T47D (cell line): ENCODE measurements at places on chromosomes 7 and 10.

DNA sequence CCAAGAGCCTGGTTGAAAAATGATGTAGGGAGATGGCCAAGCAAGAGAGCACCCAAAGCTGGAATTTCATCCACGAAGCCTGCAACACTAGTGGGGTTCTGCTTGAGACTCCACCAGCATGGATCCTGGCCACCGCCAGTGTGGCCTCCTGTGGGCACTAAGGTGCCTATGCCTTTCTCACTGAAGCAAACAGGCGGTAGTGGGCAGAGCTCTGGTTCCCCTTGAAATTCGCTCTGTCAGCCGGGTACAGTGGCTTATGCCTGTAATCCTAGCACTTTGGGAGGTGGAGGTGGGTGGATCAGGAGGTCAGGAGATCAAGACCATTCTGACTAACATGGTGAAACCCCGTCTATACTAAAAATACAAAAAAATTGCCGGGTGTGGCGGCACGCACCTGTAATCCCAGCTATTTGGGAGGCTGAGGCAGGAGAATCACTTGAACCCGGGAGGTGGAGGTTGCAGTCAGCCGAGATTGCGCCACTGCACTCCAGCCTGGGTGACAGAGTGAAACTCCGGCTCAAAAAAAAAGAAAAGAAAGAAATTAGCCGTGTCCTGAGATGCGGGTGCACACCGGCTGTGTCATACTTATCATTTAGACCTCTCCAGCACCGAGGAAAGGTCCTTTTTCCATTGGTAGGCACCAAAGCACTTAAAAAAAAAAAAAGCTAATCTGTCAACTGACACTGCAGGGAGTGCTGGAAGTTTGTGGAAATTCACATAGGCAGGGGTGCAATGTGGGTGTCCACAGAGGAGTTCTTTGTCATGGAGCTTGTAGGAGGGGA lies 28.3 kb downstream of the CCM2 start:
- DNase-seq: no peak

DNA sequence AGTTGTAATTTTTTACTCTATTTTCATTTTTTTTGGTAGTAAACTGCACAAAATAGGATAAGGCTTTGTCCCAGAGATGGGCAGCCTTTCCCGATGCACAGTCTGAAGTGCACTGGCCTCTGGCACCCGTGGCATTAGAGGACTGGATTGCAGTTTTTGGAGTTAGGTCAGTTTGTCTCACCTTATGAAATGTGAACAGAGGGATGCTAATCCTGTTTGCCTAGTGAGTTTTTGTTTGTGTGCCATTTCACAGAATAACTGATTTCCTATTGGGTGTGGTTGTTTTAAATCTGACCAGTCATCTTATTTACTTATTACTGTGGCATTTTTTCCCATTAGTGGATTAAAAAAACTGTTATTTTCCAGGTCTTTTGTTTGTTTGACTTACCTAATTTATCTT lies 109.5 kb upstream of the GATA3 start:
- DNase-seq: peak; percentile 63

DNA sequence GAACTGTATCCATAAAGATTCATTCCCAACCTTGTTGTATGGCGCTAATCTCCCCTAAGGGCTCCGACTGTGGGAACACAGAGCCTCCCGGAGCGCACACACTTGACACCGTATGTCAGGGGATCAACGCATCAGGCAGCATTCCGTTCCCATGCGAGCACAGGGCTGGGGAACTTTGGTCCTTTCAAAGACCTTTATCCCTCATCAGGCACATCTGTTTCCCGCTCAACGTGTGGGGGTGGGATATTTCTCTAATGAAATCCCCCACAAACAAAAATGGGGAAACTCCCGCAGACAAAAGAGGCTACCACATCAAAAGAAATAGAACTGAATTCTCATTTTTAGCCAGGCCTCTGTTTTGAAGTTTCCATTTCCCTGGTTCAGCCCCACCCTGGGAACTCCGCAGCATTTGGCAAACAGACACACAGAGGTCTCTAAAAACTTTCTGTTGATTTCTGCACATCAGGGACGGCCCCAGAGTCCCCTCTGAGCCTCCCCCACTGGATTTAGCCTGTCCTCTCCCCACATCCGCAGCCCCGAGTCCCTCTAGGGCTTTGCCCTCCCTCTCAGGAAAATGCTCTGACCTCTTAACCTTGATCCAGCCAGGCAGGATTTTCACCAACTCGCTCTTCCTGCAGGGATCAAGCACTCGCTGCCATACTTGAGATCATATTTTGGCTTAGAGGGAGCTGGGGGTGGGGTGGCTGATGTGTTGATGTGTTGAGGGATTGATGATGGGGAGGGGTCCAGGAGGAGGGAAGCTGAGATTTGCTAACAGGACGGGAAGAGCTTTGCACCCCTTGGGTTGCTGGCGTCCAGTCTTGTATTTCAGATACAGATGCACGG lies 6.6 kb downstream of the CPA5 start:
- DNase-seq: no peak

GRCh38 chr10:83522881-83523386 lies 616.4 kb upstream of the GHITM start:
- no peak for DNase-seq

DNA sequence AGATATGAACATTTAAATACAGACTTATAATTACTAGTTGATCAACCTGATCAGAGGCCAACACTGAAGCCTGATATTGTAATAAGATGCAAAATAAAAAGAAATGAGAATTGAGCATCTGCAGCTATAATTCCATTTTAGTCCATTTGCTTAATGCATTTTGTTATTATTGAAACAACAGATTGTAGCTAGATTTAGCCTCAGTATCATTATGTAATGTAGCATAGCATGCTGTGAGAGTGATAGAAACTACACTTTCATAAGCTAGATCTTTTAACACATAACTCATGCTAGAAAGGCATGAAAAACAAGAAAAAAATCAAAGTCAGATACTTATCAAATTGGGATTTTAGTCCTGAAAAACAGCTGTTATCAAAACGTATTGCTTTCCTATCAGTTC lies 292.7 kb upstream of the ADARB2 start:
- DNase-seq: no peak

GRCh38 chr7:82172017-82172416 lies 271.6 kb downstream of the CACNA2D1 start:
- no peak for DNase-seq

- DNase-seq: no peak
Observed at GRCh38 chr10:6579183-6579903, 733 bp downstream of the PRKCQ start.

GRCh38 chr7:136868496-136869000 lies at the start of gene CHRM2:
Gene CHRM2, plus strand, starts transcription at chr7:136868652. Its CDS starts 146,214 bp downstream, at chr7:137014866.
- DNase-seq: no peak

- peak; percentile 19 for DNase-seq
Observed at GRCh38 chr10:11913079-11913641, 90.0 kb downstream of the PROSER2 start.

- no peak for DNase-seq
Observed at GRCh38 chr10:36817898-36818297, 307.5 kb upstream of the ANKRD30A start.

DNA sequence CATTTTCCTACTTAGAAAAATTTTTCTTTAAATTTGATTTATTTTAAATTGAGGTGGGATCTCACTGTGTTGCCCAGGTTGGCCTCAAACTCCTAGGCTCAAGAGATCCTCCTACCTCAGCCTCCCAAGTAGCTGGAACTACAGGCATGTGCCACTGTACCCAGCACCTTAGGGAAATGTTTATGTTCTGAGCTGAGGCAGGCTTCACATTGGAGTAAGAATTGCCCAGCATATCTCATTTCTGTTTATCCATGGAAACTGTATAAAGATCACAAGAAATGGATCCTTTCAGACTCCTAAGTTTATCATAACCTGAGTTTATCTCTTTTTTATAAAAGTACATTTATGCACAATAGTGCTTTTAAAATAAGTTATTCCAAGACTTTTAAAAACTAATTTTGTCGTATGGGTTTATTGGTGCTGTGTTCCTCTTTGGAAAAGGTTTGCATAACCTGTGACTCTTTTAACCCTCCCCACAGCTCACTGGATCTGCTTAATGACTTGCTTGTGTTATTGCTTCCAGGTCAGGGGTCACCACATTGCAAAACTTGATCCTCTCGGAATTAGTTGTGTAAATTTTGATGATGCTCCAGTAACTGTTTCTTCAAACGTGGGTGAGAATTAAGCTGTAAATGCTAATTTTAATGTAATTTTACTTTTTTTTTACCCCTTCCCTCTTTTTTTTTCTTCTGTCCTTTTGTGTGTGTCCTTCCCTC lies 40.7 kb downstream of the OGDH start:
- DNase-seq: no peak

DNA sequence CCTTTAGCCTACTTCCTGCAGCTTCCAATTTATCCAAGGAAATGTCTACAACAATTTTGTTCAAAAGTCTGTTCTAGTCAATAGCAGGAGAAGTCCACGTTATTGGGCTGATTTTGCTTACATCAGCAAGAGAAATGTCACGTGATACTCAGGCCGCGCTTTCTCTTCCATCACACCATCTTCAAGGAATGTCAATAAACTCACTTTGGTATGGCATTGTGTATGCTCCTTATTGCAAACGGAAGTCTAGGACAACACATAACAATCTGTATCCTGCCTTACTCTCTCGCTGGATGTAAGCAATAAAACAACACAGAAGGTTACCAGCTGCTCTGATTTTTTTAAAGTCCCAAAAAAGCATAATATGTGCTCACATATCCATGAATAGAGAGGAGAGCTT lies 17.1 kb upstream of the STK17A start:
- DNase-seq: peak; percentile 32

DNA sequence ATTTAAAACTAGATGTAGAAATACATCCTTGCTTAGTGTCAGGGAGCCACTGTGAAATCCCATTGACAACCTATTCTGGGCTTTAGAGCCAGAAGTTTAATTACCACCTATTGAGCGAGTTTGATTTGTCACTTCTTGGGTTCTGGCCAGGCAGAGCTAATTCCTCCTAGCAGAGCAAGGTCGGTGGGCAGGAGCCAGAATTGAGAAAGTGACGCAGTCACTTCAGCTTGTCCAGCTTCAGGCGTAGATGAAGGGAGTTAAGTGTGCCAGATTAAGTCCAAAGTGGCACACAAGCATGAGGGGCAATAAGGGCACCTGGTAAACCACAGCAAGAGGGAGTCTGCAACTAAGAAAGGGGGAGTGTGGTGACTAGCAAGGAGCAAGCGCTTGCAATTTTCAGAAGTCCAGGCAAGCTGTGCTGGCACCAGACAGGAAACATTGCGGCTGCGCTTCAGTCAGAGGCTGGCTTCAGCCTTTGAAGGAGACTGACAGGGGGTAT lies 119.4 kb downstream of the ST7 start:
- DNase-seq: no peak

GRCh38 chr10:8418631-8419030 lies 364.1 kb downstream of the GATA3 start:
- DNase-seq: no peak

DNA sequence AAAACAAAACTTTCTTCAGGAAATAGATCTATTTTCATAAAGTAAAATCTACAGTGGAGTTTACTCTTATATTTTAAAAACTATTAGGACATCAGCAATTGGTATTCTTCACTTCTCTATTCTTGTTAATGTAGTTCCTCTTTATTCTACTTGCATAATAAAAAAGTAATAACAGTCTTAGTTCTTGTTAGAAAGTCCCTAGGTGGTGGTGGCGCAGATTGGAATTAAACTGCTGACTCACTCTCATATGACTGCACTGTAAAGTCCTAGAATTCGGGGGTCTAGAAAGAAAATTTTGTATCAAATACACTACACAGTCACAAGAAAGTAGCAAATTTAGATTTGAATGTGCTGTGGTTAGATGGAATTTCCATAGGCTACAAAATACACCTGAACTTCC lies 44.6 kb upstream of the TES start:
- DNase-seq: no peak

DNA sequence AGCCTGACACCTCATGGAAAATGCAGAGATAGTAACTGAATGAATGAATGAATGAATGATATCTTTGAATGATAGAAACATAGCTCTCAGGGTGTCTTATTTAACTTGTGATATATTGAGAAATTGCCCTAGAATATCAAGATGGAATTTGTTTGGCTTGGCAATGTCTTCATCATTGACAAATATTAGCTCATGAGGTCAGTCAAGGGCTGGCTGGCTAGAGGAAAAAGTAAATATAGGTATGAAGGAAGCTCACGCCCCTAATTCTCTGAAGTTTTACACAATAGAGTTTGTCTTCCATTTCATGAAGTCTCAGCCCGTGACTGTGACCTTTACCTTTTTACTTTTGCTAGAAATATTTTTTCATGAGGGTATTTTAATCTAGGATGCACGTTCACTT lies 305.2 kb downstream of the ADARB2 start:
- peak; percentile 45 for DNase-seq

DNA sequence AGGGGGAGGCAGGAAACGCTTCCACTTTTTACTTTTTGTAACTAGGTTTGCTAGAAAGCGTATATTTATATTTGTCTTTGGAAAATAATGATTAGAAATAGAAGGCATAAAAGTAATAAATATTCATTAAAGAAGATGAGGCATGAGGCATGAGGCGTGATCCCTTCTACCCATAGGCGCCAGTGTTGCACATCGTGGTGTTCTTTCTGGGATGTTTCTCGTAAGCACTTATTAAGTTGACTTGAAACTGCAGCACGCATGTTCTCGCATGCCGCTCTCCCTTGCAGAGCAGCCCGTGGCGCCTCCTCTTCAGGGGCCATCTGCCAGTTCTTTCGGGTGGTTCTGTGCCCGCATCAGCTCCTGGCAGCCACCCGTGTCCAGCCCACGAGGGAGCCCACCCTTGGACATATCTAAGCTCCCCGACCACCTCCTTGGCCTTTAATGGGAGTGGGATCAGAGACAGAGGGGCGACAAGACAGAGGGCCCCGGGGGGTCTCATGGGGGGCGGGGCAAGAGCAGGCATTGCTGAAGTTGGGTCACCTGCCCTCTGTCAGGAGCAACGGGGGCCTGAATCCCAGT lies 28.5 kb upstream of the CSGALNACT2 start:
- no peak for DNase-seq

GRCh38 chr10:125107166-125107949 lies 53.0 kb downstream of the CTBP2 start:
- no peak for DNase-seq

GRCh38 chr10:50381642-50382041 lies 130.3 kb upstream of the ASAH2 start:
- DNase-seq: no peak
